Effector memory CD4-positive, alpha-beta T cell (primary cell): ENCODE measurements at places on chromosomes 6 and 20.

- no peak overlapping the region for H3K4me3 ChIP-seq
- H3K27me3 ChIP-seq: no peaks in the 10 kb centered on the region
- H3K27ac ChIP-seq: no peak overlapping the region
- no peak for DNase-seq
- H3K36me3 ChIP-seq: no peaks in the 10 kb centered on the region
- no peaks in the 10 kb centered on the region for H3K4me1 ChIP-seq
Observed at GRCh38 chr6:139519571-139520031, 145.2 kb upstream of the CITED2 start.

- no peaks in the 10 kb centered on the region for H3K27me3 ChIP-seq
- H3K36me3 ChIP-seq: no peaks in the 10 kb centered on the region
Observed at GRCh38 chr6:134756374-134757025, 193.4 kb downstream of the ALDH8A1 start.

- H3K4me3 ChIP-seq: no peak overlapping the region
- no peaks in the 10 kb centered on the region for H3K36me3 ChIP-seq
- H3K27ac ChIP-seq: no peak overlapping the region
- no peaks in the 10 kb centered on the region for H3K27me3 ChIP-seq
- no peak for DNase-seq
Observed at GRCh38 chr6:37558168-37558567, 58.5 kb upstream of the CCDC167 start.

DNA sequence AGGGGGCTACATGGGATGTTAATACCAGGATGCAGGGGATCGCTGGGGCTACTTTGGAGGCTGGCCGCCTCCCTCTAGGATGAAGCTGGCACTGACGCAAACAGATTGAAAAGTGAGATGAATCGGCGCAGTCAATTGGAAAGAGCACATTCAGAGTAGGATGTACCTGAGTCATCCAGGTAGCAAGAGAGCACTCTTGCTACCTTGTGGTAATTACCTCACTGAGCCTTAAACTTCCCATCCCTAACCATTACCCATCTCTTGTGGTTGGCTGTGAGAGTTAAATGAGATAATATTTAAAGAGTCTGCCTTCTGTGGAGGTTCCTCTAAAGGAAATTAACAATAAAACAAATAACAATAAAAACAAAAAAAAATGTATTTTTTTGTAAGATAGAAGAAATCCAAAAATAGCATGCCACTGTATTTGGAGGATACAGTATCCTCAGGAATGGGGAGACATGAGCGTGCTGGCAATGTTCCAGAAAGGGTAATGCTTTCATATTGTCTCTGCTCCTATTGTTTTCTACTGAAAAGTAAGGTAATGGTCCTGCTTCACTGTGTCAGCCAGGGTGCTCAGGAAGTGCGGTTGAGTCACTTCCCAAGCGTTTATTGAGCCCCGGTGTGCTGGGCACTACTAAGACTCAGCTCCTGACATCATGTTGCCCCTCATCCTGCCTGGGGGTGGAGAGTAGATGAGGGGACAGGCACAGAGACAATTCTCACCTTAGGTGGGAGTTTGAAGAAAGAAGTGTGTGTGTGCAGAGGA lies 301.1 kb downstream of the EYA4 start:
- DNase-seq: no peak
- H3K27me3 ChIP-seq: peaks cover 3% of the 10 kb centered on the region
- no peak overlapping the region for H3K27ac ChIP-seq
- H3K4me1 ChIP-seq: no peaks in the 10 kb centered on the region
- H3K4me3 ChIP-seq: no peak overlapping the region
- no peaks in the 10 kb centered on the region for H3K36me3 ChIP-seq

GRCh38 chr20:57632286-57632685 lies 12.1 kb upstream of the ZBP1 start:
- no peak for DNase-seq
- no peaks in the 10 kb centered on the region for H3K36me3 ChIP-seq
- H3K4me3 ChIP-seq: no peak overlapping the region
- H3K27me3 ChIP-seq: no peaks in the 10 kb centered on the region
- peaks cover 18% of the 10 kb centered on the region for H3K4me1 ChIP-seq
